ENCODE measurements at places on chromosomes 2 and 18. TPM values are rescaled to one million over a fixed set of nuclear protein-coding genes. Genes with fewer than 3 reads are reported as not detected.

DNA sequence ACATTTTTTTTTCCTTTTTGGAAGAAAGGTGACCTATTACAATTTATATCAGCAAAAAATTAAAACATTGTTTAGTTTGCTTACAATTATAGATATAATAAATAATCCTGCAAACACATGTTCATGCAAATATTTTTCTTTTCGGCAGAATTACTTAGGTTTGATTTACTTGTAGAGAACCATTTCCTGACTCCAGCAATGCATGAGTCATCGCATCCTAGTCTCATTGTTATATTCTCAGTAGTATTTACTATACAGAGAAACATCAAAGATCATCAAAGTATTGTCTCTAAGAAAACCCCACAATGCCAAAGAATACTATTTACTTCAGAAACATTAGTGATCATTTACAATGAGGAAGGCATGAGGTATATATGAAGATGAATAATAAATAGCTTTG lies 40.4 kb upstream of the MTIF2 start:
- no peak overlapping the region for H3K4me3 ChIP-seq
- H3K4me1 ChIP-seq: no peaks in the 10 kb centered on the region
- no peaks in the 10 kb centered on the region for H3K27me3 ChIP-seq
- peaks cover 12% of the 10 kb centered on the region for H3K36me3 ChIP-seq
- DNase-seq: no peak

DNA sequence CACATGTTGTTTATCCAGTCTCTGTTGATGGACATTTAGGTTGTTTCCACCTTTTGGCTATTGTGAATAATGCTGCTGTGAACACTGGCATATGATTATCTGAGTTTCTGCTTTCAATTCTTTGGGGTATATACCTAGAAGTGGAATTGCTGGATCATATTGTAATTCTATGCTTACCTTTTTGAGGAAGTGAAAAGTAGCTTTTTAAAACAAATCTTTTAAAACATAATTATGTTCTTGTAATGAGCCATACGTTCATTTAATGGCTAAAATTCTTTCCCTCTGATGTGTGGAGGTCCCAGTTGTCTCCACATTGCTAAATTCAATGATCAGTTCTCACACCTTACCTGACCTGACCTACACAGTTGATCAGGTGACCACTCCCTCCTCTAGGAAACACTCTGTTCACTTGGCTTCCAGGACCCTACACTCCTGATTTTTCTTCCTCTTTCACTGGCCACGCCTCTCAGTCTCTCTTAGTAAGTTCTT lies 27.8 kb upstream of the SERTAD2 start:
- H3K36me3 ChIP-seq: no peaks in the 10 kb centered on the region
- no peak overlapping the region for H3K4me3 ChIP-seq
- H3K27me3 ChIP-seq: no peaks in the 10 kb centered on the region
- peaks cover 8% of the 10 kb centered on the region for H3K4me1 ChIP-seq

DNA sequence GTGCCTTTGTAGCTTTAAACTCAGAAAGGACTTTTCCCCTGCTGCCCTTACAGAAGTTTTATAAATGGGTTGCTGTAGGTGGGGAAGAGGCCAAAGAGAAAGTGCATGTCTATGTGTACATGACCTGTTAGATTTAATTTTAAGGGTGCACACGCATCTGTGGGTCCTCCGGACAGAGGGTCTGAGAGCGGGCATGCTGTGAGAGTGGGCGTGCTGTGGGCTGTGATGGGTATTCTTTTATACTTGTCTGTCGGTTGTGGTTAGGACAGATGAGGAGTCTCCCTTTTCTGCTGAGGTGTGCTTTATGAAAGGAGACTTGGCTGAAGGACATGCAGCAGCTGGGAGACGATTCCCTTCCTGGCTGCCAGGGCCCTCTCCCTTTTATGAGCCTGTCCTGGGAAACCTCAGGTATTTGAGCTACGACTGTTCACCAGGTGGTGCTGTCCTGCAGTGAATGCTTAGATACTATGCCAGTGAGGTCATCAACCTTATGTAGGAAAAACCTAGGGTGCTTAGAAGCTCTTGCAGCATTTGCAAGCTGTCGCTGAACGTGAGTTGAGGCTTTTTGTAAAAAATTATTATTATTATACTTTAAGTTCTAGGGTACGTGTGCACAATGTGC lies 67.5 kb downstream of the TANC1 start:
- DNase-seq: peak; percentile 85
- no peak overlapping the region for H3K27ac ChIP-seq
- H3K27me3 ChIP-seq: no peaks in the 10 kb centered on the region
- no peaks in the 10 kb centered on the region for H3K36me3 ChIP-seq
- H3K4me1 ChIP-seq: peaks cover 38% of the 10 kb centered on the region

DNA sequence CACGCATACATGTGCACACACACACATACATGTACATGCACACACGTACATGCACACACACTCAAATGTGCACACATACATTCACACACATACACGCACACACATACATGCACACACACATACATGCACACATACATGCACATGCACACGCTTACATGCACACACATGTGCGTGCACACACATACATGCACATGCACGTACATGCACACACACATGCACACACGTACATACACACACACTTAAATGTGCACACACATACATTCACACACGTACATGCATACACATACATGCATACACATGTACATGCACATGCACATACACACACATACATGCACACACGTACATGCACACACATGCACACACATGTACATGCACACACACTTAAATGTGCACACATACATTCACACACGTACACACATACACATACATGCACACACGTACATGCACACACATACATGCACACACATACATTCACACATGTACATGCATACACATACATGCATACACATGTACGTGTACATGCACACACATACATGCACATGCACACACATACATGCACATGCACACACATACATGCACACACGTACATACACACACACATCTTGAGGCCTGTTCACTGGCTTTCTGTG lies 283.7 kb upstream of the ID2 start:
- H3K36me3 ChIP-seq: no peaks in the 10 kb centered on the region
- H3K27me3 ChIP-seq: no peaks in the 10 kb centered on the region
- no peak overlapping the region for H3K27ac ChIP-seq
- no peak overlapping the region for H3K4me3 ChIP-seq

DNA sequence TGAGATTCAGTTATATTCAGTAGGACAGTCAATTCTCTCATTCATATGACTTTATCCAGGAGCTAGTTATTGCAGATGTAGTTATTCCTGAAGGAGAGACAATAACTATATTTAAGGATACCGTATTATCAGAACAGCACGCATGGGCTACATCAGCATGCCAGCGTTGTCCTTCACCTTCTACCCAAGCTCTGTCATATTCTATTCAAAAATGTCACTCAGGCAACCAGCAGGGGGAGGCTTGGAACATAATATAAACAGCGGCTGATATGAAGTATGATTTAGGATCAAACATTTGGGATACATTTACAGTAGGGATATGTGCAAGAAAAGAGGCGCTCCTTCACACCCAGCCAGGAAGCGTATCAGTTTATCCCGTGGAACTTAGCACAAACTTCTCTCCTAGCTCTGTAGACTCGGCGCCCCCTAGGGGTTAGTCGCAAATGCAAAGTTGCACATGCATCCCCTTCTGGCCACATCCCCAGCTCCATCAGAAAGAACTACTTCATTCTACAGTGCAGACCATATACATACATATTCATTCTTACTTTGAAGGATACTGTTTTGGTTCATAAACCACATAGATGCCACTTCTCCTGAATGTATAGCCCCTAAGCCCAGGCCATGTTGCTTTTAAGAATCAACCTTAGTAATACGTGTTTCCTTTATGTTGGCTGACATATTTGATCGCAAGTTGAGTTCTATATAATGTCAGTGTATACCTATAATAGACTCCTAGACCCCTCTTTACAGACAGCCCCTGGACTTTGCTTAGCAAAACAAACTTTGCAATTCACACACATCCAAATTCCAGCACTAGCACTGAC lies 759.4 kb downstream of the ADCYAP1 start:
- H3K4me1 ChIP-seq: no peaks in the 10 kb centered on the region
- DNase-seq: no peak
- H3K36me3 ChIP-seq: no peaks in the 10 kb centered on the region

DNA sequence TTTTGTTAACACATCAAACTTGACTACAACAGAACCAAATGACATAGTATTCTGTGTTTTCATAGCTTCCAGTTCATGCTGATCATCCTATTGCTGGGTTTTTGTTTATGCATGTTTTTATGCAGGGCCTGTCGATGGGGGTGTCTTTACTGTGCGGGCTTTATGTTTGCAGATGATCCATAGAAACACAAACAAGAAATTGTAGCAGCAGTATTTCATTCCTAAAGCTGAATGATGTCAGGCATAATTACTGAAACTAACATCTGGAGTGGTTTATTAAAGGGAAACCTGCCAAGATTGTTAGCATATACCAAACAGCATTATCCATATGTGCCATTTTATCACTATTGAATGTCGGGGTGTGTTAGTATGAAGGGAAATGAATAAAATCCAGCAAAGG lies 129.7 kb downstream of the PTPRM start:
- peaks cover 7% of the 10 kb centered on the region for H3K4me1 ChIP-seq
- H3K4me3 ChIP-seq: no peak overlapping the region
- no peaks in the 10 kb centered on the region for H3K27me3 ChIP-seq
- H3K36me3 ChIP-seq: no peaks in the 10 kb centered on the region
- H3K27ac ChIP-seq: no peak overlapping the region

- H3K4me1 ChIP-seq: peaks cover 33% of the 10 kb centered on the region
- H3K36me3 ChIP-seq: no peaks in the 10 kb centered on the region
- DNase-seq: no peak
Measured at GRCh38 chr2:132670496-132671150, 618 bp upstream of the LYPD1 start.

- H3K4me1 ChIP-seq: peaks cover 4% of the 10 kb centered on the region
- no peak overlapping the region for H3K4me3 ChIP-seq
- peak; percentile 77 for DNase-seq
Measured at GRCh38 chr18:23871410-23871809, 143.1 kb upstream of the TTC39C start.

GRCh38 chr18:68263481-68263880 lies 451.4 kb downstream of the TMX3 start:
- H3K4me3 ChIP-seq: no peak overlapping the region
- H3K36me3 ChIP-seq: no peaks in the 10 kb centered on the region
- DNase-seq: no peak
- H3K4me1 ChIP-seq: no peaks in the 10 kb centered on the region
- H3K27ac ChIP-seq: no peak overlapping the region
- H3K27me3 ChIP-seq: no peaks in the 10 kb centered on the region

DNA sequence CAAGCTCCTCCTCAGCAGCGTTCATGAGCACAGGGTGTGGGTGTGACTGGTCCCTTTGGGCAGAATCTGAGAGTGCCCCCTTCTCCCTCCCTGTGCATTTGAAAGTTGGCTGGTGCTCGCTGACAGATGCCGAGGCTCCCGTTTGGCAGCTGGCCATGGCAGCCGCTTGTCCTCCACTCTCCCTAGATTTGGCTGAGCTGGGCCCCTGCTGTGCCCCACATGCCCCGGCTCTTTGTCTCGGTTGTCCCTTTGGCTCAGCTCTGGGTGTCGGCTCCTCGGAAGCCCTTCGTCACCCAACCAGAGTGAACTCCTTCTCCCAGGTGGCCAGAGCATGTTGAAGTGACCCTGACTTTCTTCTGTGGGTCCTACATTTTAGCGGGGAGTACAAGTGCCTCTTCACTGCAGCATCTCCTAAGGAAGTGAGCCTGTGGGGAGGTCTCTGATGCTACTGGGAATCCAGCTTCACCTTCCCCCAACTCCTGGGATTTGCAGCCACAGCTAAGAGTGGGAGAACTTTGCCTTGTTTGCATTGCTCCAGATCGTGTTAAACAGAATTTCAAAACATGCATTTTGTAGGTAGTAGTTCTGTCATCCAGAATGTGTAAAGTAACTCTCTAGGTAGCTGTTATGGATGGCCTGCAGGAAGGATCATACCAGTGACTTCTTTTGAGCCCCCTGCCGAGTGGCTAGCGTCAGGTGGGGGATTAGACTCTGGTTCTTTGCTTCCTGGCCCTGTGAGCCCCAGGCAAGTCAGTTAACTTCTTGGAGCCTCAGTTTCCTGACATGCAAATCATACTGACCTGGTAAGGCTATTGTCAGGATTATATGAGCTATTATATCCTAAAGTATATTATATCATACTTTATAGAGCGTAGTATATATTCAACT lies 24.2 kb downstream of the HPCAL1 start:
- H3K4me1 ChIP-seq: peaks cover 51% of the 10 kb centered on the region
- no peaks in the 10 kb centered on the region for H3K36me3 ChIP-seq
- no peak for DNase-seq

- H3K27me3 ChIP-seq: no peaks in the 10 kb centered on the region
- H3K36me3 ChIP-seq: no peaks in the 10 kb centered on the region
- H3K27ac ChIP-seq: no peak overlapping the region
- no peaks in the 10 kb centered on the region for H3K4me1 ChIP-seq
- no peak for DNase-seq
Measured at GRCh38 chr2:140177086-140177485, 1396.9 kb upstream of the NXPH2 start.

DNA sequence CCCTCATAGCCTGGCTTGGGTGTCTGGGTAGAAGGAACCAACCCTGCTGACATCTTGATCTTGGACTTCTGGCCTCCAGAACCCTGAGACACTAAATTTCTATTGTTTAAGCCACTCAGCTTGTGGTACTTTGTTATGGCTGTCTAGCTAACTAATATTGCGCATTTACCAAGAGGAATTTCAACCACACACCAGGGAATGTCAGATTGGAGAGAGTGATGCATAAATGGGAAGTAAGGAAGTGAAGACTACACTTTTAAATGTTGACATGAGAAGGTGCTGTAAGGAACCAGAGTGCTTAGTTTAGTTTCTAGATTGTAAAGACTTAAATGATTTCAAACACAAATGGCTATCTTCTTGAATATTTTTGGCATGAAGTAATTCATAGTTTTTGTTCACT lies 98.9 kb upstream of the ITGB6 start:
- no peak for DNase-seq
- H3K4me1 ChIP-seq: peaks cover 41% of the 10 kb centered on the region
- H3K27me3 ChIP-seq: no peaks in the 10 kb centered on the region
- no peak overlapping the region for H3K4me3 ChIP-seq
- H3K36me3 ChIP-seq: peaks cover 10% of the 10 kb centered on the region
- H3K27ac ChIP-seq: no peak overlapping the region

- H3K27me3 ChIP-seq: no peaks in the 10 kb centered on the region
- no peak for DNase-seq
Measured at GRCh38 chr18:47873625-47874024, 56.8 kb downstream of the SMAD2 start.

DNA sequence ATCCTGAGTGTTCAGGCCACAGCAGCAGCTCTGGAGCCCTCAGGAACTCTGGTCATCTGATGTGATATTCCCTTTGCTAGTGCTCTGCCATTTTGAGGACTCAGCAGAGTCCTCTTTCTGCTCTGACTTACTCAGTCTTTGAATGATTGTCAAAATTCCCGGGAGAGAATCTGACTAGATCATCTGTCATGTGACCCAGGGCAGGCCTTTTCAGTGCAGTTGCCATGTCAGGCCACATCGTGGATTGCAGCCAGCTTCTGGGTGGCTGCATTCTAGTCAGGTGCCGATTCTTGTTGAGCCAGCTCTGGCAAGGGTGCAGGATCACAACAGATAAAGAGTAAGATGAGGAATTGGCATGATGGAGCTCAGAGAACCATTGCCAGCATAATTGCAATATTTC lies 795.6 kb downstream of the CPS1 start:
- H3K27ac ChIP-seq: no peak overlapping the region
- no peak for DNase-seq
- H3K27me3 ChIP-seq: no peaks in the 10 kb centered on the region
- no peaks in the 10 kb centered on the region for H3K4me1 ChIP-seq

Gene UGT1A1
- total RNA-seq: not detected

Gene VWA3B
- not detected for total RNA-seq

Gene ANKMY1
- total RNA-seq: 10.4 TPM

Gene PXDN
- 28.5 TPM for total RNA-seq

Gene METAP1D
- total RNA-seq: 6.6 TPM

Gene RNF152
- total RNA-seq: 14.3 TPM

Gene POMC
- 30.3 TPM for total RNA-seq

Measured in esophagus muscularis mucosa (tissue), 4 donors.